ENCODE measurements at places on chromosomes 12 and 14.

- no peak for DNase-seq
These were observed 141.3 kb downstream of the PLXNC1 start for GRCh38 chr12:94289461-94290312.

GRCh38 chr12:50925342-50925651 is 27.0 kb upstream of the HIGD1C start:
- no peak for DNase-seq

DNA sequence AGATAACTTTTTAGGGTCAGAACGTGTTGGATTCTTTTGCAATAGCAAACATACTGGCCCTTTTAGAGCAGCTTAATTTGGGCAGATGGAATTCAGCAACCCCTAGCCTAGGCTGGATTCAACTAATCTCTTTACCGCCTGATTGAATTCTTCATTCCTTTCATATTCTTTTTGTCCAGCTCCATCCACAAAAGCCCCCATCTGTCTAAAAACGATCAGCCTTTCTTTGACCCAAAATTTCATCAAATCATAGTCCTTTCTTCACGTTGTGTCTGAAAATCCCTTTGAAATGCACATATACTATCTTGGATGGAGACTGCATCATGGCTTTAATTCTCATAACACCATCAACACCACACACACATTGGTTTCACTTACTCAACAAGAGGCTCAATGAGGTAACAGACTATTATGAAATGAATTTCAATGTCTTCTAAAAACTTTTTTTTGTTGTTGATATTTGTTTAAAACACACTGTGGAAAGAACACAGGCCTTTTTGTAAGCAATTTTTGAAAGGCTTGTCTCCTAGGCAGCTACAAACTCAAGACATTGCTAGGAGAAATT is 128.0 kb upstream of the EEA1 start:
- DNase-seq: no peak

- no peak for DNase-seq
These were observed 68.8 kb upstream of the IFNG-AS1 start for GRCh38 chr12:67920413-67920812.

DNA sequence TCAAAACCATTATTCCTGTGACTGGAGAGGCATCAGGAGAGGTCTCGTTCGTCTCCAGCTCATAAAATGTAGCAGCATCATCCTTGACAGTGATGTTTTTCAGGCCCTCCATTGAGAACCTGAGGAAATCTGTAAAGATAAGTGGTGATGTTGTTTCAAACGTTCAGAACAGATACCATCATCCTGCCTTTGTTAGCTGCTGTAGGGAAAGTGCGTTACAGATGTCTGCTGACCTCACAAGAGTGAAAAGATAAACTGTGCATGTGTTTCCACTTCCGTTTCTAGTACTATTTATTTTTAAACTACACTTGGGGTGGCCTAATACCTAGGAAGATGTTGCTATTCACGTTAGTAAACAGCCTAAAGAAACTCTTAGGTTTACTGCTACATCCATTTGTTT is 28.4 kb downstream of the BCL2L14 start:
- no peak for DNase-seq

- no peak for DNase-seq
These were observed 20.0 kb downstream of the RBMS2 start for GRCh38 chr12:56541631-56542030.

- DNase-seq: no peak
These were observed 48.5 kb downstream of the ADIPOR2 start for GRCh38 chr12:1739368-1739767.

DNA sequence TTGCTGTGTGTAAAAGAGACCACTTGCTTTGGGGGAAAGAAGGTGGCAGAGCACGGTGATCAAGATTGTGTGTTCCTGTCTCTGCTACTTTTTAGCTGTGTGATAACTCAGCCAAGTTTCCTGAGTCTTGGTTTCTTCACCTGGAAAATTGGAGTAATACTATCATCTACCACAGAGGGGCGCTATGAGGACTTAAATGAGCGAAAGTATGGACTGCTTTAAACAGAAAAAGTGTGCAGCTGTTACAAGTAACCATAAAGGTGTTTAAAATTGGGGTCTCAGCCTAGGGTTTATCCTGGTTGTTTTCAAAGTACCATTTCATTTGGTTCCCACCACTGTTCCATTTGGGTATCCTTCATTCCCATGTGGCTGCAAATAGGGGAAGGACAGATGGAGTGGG is 65.9 kb upstream of the WSCD2 start:
- no peak for DNase-seq

GRCh38 chr14:105050551-105050897 is 14.7 kb downstream of the GPR132 start:
- no peak for DNase-seq

- DNase-seq: no peak
These were observed 64.8 kb upstream of the TUNAR start for GRCh38 chr14:95811813-95812212.

GRCh38 chr12:70648831-70649230 is 11.6 kb upstream of the PTPRB start:
- DNase-seq: no peak

- DNase-seq: no peak
These were observed 24.6 kb downstream of the RFLNA start for GRCh38 chr12:124319368-124320050.

DNA sequence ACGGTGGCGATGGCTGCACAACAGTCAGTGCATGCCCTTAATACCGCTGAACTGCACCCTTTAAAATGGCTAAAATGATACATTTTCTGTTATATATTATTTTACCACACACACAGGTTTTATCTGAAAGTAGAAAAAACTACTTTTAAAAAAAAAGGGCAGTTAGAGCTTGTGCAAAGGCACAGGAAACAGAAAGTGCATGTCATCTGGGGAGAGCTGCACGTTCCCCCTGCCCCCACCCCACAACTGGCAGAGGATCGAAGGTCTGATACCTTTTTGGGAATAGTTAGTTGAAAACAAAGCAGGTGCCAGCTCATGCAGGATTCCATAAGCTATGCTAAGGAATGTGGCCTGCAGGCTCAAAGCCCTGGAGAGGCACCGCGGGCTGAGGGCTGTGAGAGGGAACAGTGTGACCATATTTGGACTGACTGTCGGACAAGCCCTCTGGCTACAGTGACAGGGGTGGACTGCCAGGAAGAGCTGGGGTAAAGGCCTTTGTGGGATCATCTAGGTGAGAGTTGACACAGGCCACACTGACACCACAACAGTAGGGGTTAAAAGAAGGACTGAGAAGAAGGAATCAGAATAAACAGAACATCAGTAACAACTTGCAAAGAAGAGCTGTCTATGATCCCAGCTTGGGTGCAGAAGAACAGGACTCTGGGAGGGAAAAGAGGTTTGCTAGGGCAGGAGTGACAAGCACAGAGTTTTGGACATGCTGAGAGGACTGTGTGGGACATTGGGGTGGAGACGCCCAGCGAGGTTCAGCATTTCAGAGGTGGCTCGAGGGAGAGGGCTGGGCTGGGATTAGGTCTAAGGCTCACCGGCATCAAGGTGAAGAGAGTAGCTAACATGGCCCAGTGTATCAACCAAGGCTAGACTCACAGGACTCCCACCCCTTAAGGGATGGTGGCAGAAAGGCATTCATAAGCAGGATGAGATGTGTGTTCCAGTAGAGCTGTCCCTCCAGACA is 54.6 kb downstream of the ACTN1 start:
- no peak for DNase-seq

- no peak for DNase-seq
These were observed 150.5 kb downstream of the PELI2 start for GRCh38 chr14:56268673-56269072.

DNA sequence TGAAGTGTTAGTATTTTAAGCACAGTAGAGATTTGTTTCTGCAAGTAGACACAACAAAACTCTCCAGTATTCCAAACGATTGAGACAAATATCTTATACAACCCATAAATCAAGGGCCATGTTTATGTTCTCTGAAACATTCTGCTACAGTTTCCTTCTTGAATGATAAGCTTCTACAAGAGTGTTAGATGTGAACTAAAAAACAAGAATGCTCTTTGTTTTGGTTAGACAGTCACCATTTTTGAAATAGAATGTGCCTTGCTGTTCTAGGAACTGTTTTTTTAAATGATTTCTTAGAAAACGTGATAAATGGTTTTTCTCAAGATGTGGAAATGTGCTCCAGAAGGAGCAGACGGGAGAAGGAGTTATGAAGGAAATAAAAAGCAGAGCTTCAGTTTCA is 1656.3 kb upstream of the FLRT2 start:
- DNase-seq: no peak

- no peak for DNase-seq
These were observed 2.3 kb downstream of the OR6J1 start for GRCh38 chr14:22641846-22642245.

DNA sequence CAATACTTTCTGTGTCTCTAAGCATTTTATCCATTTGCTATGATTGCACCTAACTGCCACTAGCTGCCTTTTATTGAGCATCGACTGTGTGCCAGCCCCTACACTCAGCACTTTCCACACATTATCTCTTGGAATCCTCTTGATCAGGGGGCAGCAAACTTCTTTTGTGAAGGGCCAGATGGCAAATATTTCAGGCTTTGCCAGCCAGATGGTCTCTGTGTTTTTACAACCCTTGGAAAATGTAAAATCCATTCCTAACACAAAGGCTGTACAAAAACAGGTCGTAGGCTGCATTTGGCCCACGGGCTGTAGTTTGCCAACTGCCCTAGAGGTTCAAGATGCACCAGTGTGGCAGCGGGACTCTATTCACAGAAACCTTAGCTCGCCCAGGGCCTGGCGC is 19.5 kb downstream of the FOXN4 start:
- no peak for DNase-seq

DNA sequence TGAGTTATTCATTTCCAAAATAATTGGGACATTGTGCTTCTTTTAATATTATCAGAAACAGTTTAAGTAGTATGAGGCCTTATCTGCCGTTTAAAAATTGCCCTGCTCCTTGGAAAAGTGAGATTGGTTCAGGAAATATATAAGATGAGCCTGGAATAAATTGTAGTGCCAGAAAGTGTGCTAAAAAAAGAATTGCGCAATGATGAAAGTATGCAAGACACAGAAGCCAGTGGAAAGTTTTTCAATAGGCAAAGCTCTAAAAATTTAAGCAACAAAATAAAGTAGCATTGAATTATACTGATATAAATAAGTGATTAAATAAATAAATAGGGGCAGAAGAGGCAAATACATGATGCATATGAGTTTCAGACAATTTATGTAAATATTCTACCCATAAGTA is 834.9 kb downstream of the BCL11B start:
- no peak for DNase-seq

DNA sequence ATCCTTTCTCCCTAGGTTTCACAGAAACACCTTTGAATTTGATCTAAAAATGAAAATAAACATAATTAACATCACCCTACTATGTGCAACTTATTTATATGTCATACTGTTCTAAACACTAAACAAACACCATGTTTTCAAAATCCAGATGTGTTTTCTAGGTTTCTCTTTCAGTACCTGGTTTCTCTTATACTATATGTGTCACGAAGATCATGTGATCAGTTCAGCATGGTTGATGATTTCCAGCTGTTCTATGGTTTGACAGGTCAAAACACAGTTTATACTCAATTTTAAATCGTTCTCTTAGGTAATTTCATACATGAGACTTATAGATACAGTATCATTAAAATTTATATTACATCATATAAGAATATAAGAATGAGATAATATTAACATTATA is 373.1 kb downstream of the SOX5 start:
- DNase-seq: no peak

DNA sequence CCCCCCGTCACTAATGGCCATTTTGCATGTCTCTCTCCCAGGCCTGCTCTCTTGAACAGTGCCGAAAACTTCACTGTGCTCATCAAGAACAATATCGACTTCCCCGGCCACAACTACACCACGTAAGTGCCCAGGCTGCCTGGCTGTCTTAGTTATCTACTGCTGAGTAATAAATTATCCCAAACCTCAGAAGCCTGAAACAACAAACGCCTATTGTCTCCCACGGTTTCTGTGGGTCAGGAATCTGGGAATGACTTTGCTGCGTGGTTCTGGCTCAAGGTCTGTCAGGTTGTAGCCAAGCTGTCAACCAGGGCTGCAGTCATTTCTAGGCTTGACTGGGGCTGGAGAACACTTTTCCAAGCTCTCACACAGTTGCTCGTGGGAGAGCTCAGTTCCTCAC is 32.6 kb downstream of the P2RX7 start:
- no peak for DNase-seq

DNA sequence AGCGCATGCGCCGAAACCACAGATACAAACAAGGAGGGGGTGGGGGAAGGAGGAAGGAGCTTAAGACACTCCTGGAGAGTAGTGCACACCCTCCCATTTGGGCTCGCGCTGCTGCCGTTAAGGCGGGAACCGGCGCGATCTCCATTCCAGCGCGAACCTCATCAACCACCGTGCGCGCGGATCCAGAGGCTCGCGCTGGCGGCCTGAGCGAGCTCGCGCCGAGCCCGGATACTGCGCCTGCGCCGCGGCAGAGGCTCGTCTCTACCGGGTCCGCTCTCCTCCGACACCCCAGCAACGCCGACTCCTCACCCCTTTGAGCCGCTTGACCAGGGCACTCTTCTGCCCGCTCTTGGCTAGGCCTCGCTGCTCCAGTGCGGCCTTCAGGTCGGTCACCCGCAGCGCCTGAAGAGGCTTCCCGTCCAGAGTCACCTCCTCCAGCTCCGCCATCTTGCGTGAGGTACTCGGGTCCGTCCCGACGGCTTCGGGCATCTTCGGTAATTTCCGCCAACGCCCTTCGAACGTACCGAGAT is at the start of gene ACIN1:
TSS of gene ACIN1 (minus strand) at position 471 of the 530 bp plus-strand sequence. CDS start at position 447, 24 bp downstream.
- no peak for DNase-seq

DNA sequence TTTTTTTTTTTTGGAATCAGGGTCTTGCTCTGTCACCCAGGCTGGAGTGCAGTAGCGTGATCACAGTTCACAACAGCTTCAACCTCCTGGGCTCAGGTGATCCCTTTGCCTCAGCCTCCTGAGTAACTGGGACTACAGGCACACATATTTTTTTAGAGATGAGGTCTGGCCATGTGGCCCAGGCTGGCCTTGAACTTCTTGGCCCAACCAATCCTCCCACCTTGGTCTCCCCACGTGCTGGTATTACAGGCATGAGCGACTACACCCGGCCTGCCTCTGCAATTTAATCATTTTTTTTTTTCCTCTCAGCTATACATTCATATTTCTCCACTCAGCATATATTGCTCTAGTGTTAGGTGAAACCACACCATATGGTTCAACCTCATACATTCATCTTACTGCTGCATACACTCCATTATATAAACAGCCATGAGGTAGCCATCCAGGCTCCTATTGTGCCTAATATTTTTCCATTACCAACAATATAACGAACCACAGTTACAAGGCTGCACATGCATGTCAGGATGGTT is 7.1 kb downstream of the STX2 start:
- DNase-seq: no peak

Data from stimulated activated CD8-positive, alpha-beta memory T cell treated with anti-CD3 and anti-CD28 coated beads, Interleukin-7, amount 100 ng/mL, for 24 hours (primary cell).